Muscle of leg (tissue), 16 donors: ENCODE measurements at places on chromosomes 1 and 21. TPM values are rescaled to one million over a fixed set of nuclear protein-coding genes. Genes with fewer than 3 reads are reported as not detected.

The CR1L gene
- 0.22 TPM for total RNA-seq

The RSPO1 gene
- 0.09 TPM for total RNA-seq

- H3K27me3 ChIP-seq, result no peaks in the 10 kb centered on the region
- no peak overlapping the region for H3K27ac ChIP-seq
- H3K36me3 ChIP-seq, result no peaks in the 10 kb centered on the region
- peaks cover 7% of the 10 kb centered on the region for H3K4me1 ChIP-seq
These were observed 1.6 kb upstream of the TSEN15 start for GRCh38 chr1:184049836-184050468.

The OLIG2 gene
- 0.04 TPM for total RNA-seq

The LHX8 gene
- 0.09 TPM for total RNA-seq

GRCh38 chr1:234525099-234525799, 46.3 kb upstream of the TARBP1 start:
- H3K36me3 ChIP-seq, result no peaks in the 10 kb centered on the region
- no peak overlapping the region for H3K4me3 ChIP-seq
- DNase-seq, result no peak
- H3K4me1 ChIP-seq, result peaks cover 54% of the 10 kb centered on the region
- no peaks in the 10 kb centered on the region for H3K27me3 ChIP-seq

DNA sequence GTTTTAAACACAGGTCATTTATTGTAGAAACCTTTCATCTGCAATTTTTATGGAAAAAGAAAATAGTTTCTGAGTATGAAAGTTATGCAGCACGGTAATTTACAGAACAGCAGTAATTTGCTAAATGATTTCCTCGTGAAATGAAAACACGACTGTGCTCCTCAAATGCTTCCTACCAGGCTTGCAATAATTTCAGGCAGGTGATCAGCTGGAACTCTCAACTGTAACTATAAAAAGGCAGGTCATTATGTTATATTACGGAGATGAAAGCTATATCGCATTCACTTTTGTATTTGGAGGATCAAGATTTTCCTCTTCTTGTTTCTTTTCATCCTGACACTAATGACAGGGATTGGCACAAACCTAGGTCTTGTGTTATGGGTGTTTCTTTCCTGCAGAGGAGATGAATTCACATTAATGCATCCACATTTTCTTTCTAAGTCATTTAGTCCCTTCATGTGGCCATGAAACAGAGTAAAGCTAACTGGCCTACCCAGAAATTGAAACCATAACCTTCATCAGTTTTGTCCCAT, 57.4 kb downstream of the SAMSN1 start:
- DNase-seq, result no peak
- H3K36me3 ChIP-seq, result no peaks in the 10 kb centered on the region
- H3K4me1 ChIP-seq, result no peaks in the 10 kb centered on the region

DNA sequence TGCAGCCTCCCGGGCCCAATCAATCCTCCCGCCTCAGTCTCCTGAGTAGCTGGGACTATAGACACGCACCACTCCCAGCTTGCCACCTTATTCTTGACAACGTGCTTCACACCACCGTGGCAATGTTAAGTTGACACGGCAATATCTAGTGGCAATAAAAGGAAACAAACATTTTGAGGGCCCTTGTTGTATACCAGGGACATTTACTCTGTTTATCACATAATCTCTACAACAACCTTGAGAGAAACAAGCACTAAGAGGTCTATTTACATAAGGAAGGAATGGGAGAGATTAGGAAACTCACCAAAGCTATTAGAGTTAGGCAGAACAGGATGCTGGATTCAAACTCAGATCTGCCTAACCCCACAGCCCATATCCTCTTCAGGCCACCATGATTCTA, 3.1 kb downstream of the KLHDC8A start:
- DNase-seq, result no peak
- H3K36me3 ChIP-seq, result no peaks in the 10 kb centered on the region
- peaks cover 17% of the 10 kb centered on the region for H3K4me1 ChIP-seq
- H3K27ac ChIP-seq, result no peak overlapping the region
- peaks cover under 1% of the 10 kb centered on the region for H3K27me3 ChIP-seq

The LCE2C gene
- total RNA-seq, result not detected

The SOX13 gene
- total RNA-seq, result 11.0 TPM

DNA sequence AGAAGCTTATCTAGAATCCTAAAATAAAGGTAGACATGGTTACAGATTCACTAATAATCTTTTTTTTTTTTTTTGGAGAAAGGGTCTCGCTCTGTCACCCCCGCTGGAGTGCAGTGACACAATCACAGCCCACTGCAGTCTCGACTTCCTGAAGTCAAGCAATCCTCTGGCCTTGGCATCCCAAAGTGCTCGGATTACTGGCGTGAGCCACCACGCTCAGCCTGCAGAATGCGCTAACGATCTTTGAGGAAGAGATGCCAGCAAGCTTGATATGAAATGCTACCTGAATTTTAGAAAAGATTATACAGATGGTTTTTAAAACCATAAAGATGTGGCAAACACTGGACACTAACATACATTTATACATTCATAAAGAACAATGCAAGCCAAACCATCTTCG, 4.1 kb upstream of the GNPAT start:
- H3K27ac ChIP-seq, result peak overlapping the region; percentile 53
- DNase-seq, result no peak
- H3K36me3 ChIP-seq, result peaks cover 17% of the 10 kb centered on the region
- peaks cover 20% of the 10 kb centered on the region for H3K4me1 ChIP-seq

The UBL4B gene
- total RNA-seq, result not detected

The HCRTR1 gene
- 0.04 TPM for total RNA-seq

The SYNC gene
- 46.3 TPM for total RNA-seq

The HSPG2 gene
- total RNA-seq, result 149 TPM

DNA sequence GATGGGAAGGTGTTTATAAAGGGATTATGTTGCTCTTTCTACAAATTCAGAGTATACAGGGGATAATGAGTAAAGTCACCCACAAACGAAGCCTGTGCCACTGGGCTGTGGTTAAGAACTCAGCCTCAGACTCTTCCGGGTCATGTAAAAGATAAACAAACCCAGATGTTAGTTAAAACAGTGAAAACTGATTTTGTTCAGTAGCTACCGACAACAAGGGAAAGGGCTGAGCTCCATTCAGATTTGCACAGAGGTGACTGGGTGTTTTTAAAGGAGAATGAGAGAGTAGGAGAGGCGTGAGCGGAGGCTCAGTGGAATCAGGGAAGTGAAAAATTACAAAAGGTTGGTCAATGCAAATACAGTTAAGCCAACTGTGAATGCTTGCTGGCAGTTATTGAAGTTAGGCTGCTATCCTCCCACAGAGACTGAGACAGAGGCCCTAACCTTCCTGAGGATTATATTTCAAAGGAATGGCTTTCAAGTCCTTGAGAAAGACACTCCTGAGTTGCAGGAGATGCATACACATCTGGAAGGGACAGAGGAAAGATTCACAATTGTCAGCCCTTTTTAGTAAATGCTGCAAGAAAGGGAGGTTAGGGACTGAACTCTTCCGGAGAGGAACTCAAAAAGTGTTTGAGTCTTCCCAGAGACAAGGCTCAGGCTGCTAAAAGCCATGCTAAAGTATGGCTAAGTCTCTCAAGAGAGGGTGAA, 29.9 kb upstream of the SAMD13 start:
- peaks cover 3% of the 10 kb centered on the region for H3K4me1 ChIP-seq
- peak overlapping the region; percentile 47 for H3K27ac ChIP-seq
- H3K36me3 ChIP-seq, result no peaks in the 10 kb centered on the region

The FHAD1 gene
- total RNA-seq, result 1.7 TPM

The NPPA gene
- 0.93 TPM for total RNA-seq

GRCh38 chr1:91777630-91778300, 108.2 kb downstream of the TGFBR3 start:
- no peaks in the 10 kb centered on the region for H3K27me3 ChIP-seq
- DNase-seq, result peak; percentile 56
- peaks cover 48% of the 10 kb centered on the region for H3K4me1 ChIP-seq
- H3K36me3 ChIP-seq, result peaks cover 6% of the 10 kb centered on the region
- H3K27ac ChIP-seq, result peak overlapping the region; percentile 57
- H3K4me3 ChIP-seq, result no peak overlapping the region

The CD1D gene
- 1.6 TPM for total RNA-seq

DNA sequence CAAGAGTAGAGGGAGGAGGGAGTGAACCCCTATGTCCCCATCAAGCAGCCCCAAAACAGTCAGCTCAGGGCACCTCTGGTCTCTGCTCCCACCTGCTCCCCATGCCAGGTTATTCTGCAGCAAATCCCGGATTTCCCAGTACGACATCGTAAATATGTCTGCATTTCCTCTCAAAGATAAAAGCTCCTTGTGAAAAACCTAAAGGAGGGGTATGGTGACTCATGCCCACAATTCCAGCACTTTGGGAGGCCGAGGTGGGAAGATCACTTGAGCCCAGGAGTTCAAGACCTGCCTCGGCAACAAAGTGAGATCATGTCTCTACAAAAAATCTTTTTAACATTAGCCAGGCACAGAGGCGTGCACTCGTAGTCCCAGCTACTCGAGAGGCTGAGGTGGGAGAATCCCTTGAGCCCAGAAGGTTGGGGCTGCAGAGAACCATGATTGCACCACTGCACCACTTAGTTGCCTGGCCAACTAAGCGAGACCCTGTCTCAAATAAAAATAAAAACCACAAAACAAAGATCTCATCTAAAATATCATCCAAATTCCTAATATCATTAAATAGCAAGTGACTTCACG, 7.1 kb downstream of the ACOT7 start:
- H3K4me3 ChIP-seq, result no peak overlapping the region
- DNase-seq, result no peak
- no peaks in the 10 kb centered on the region for H3K36me3 ChIP-seq
- peaks cover 23% of the 10 kb centered on the region for H3K4me1 ChIP-seq
- no peaks in the 10 kb centered on the region for H3K27me3 ChIP-seq
- no peak overlapping the region for H3K27ac ChIP-seq

- no peak overlapping the region for H3K27ac ChIP-seq
- peak; percentile 20 for DNase-seq
- H3K4me1 ChIP-seq, result peaks cover 13% of the 10 kb centered on the region
- no peak overlapping the region for H3K4me3 ChIP-seq
- H3K36me3 ChIP-seq, result peaks cover 2% of the 10 kb centered on the region
These were observed 4.0 kb downstream of the RNF11 start for GRCh38 chr1:51240084-51240483.

The BTBD8 gene
- 3.6 TPM for total RNA-seq

GRCh38 chr1:155175927-155176371, 2.3 kb downstream of the TRIM46 start:
- no peak overlapping the region for H3K27ac ChIP-seq
- H3K36me3 ChIP-seq, result peaks cover 5% of the 10 kb centered on the region
- H3K4me3 ChIP-seq, result no peak overlapping the region
- DNase-seq, result peak; percentile 18

DNA sequence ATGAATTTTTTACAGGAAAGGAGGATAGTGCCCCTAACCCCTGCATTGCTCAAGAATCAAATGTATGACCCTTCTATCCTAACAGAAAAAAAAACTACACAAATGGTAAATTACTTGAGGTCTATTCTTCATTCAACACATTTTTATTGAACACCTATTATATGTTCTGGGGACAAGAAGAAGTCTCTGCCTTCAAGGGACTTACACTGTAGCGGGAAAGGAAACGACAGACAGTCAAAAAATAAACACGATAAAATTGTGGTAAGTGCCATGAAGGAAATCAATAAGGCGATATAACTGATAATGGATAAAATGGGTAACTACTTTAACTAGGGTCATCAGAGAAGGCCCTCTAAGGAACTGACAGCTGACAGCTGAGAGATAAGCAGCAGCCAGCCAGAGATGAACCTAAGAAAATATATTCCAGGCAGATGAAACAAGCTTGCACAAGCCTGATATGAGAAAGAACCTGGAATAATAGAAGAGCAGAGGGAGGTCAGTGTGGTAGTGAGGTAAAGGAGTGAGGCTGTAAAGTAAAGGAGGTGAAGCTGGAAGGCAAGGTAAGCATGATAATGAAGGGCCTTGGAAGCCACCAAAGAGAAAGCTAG, 66.4 kb downstream of the PHTF1 start:
- no peak for DNase-seq
- no peaks in the 10 kb centered on the region for H3K4me1 ChIP-seq
- H3K36me3 ChIP-seq, result no peaks in the 10 kb centered on the region
- no peak overlapping the region for H3K4me3 ChIP-seq
- H3K27ac ChIP-seq, result no peak overlapping the region

GRCh38 chr1:53754484-53755312, 15.7 kb upstream of the GLIS1 start:
- H3K27me3 ChIP-seq, result peaks cover 2% of the 10 kb centered on the region
- no peaks in the 10 kb centered on the region for H3K4me1 ChIP-seq
- no peaks in the 10 kb centered on the region for H3K36me3 ChIP-seq
- peak; percentile 64 for DNase-seq
- H3K27ac ChIP-seq, result no peak overlapping the region

DNA sequence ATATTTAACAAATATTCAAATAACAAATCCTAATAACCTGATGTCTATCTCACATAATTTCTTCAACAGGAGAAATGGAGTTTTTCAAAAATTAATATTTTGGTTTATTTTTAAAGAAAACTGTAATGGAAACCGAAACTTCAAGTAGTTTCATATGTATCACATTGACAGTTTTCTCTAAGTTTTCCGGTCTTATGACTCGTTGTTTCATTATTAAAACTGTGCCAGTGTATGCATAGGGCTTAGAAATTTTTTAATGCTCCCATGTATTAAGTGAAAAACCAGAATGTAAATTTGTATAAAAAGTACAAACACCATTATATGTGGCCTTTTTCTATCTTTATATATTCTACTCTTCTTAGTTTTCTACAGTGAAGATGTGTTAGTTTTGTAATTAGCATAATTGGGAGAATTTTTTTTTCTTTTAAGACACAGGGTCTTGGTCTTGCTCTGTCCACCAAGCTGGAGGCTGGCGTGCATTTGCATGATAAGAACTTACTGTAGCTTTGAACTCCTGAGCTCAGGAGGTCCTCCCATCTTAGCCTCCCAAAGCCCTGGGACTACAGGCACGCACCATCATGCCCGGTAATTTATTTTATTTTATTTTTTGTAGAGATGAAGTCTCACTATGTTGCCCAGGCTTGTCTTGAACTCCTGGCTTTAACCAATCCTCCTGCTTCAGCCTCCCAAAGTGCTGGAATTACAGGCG, 43.9 kb upstream of the SAMSN1 start:
- H3K27ac ChIP-seq, result no peak overlapping the region
- H3K36me3 ChIP-seq, result no peaks in the 10 kb centered on the region
- H3K4me3 ChIP-seq, result no peak overlapping the region
- H3K27me3 ChIP-seq, result no peaks in the 10 kb centered on the region
- peaks cover 3% of the 10 kb centered on the region for H3K4me1 ChIP-seq
- no peak for DNase-seq

DNA sequence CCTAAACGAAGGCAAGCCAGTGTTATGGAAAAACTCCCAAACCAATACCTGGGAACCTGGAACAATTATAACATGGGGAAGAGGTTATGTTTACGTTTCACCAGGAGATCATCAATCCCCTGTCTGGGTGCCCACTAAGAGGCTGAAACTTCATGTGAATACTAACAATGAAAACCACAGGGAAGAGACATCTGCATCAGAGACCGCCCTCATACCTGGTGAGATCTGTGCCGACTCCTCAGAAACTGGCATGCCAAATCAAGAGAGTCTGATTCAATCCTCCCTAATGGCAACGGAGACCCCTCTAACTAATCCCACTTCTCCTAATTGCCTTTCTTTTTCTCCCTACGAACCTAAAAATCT, 163.2 kb downstream of the IER5 start:
- H3K36me3 ChIP-seq, result no peaks in the 10 kb centered on the region
- no peak for DNase-seq
- H3K27ac ChIP-seq, result no peak overlapping the region

- peaks cover 14% of the 10 kb centered on the region for H3K4me1 ChIP-seq
- no peak overlapping the region for H3K4me3 ChIP-seq
- no peaks in the 10 kb centered on the region for H3K27me3 ChIP-seq
- no peaks in the 10 kb centered on the region for H3K36me3 ChIP-seq
These were observed 14.0 kb downstream of the JUN start for GRCh38 chr1:58769809-58770320.
